ENCODE measurements at places on chromosomes 2 and 18. TPM values are rescaled to one million over a fixed set of nuclear protein-coding genes. Genes with fewer than 3 reads are reported as not detected.
A peak's percentile ranks its signal among the peaks of the same experiment; 100 is the strongest.

GRCh38 chr2:29517413-29517812, 402.2 kb downstream of the CLIP4 start:
- DNase-seq, result no peak

- no peak for DNase-seq
Measured at GRCh38 chr2:105490956-105491355, 92.1 kb upstream of the FHL2 start.

DNA sequence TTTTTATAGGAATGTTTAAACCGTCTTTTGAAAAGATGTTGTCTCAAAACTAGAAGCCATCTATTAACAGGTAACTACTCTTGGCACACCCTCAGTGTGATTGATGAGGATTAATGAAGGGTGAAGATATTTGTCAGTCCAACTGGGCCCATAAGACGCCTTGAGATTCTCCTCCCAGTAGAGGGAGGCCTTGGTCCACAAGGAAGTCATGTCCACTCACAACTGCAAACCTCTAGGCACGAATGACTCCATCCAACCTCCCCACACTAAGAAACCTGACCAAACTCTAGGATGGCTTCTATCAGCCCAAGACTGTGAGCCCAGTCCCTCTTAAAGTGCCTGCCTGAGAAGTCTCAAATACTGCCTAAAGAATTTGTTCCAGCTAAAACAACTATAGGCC, 19.2 kb upstream of the GRP start:
- DNase-seq, result peak; percentile 8

DNA sequence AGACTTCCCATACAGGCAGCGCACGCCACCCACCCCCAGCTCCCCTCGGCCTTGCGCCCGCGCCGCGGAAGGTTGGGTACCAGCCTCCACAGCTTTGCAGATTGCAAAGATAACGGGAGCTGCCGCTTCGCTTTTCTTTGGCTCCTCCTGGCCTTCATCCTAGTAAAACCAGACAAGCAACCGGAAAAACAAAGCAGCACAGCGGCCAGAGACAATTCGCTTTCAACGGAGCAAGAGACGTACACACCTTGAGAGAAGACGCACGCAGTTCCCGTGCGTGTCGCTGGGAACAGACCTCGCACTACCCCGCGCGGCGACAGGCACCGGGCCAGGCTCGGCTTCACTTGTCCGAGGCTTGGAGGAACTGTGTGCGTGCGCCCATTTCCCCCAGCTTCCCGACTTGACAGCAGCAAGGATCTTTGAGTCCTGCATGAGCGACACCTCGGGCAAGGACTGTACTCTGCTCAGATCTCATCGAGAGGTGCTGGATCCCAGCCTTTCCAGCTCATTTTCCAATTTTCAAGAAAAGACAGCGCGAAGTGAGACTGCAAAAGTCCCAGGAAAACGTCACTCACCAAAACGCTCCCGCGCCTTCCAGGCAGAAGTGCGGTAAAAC, 964 bp downstream of the ZBTB7C start:
- no peak for DNase-seq

DNA sequence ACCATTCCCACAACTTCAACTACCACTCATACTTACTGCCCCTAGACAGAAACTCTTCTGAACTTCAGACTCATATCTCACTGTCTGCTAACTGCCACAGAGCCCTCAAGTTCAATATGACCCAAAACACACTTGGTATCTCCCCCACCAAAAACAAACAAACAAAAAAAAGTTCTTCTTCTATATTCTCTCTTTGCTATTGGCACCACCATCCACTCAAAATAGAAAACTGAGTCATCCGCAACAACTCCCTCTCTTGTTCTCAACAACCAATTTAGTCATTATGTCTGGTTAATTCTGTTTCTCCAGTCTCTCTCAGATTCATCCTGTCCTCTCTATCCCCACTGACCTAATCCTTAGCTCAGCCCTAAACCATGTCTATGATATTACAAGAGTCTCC, 7.2 kb upstream of the DCTN1 start:
- peak; percentile 43 for DNase-seq

GRCh38 chr2:55168221-55169154, 63.6 kb downstream of the CLHC1 start:
- peak; percentile 72 for DNase-seq

DNA sequence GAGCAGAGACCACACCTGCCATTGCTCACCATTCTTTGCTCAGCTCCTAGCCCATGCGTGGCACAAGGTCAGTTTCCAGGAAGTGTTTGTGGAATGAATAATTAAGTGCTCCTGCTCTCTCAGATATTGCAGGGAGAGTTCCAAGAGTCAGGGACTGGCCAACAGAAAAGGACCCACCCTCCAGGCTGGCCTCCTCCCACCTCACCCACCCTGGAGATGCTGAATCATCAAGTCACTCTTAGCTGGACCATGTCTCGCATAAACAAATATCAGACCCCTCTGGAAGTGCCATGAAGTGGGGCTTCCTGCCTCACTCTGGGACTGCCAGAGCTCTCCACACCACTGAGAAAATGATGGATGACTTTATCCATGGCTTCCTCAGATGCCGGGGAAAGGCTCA, 256.0 kb downstream of the TNS1 start:
- DNase-seq, result no peak

DNA sequence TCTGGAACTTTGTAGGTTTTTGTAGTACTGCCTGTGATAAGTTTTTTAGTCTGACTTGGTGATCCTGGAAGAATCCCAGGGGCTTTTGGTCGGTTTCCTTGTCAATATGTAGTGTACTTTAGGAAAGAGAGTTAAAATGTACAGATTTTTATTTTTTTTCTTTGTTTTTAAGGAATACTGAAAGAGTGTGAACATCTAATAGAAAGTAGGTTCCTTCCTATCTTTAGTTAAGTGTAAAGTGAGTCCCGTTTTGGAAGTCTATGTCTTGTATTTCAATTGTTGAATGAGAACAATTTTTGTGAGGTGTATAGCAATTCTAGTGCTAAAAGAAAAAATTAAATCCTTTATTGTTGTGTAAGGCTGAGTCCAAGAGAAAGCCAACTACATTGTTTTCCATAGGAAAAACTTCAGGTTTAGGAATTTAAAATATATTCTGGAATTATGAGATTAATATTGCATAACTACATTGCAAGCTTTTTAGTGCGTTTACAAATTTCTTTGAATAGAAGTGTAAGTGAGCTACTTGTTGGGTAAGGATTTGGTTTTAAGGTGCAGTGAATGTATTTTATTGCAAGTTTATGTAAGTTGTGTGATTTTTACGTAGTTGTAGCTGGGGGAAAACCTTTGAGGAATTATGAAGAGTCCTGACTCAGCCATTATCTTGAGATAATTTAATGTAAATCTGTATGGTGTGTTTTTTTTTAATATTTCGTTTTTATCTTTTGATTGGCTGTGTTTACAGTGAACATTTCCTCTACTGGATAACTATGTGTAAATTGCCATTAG, 1.7 kb downstream of the VAPA start:
- DNase-seq, result no peak

DNA sequence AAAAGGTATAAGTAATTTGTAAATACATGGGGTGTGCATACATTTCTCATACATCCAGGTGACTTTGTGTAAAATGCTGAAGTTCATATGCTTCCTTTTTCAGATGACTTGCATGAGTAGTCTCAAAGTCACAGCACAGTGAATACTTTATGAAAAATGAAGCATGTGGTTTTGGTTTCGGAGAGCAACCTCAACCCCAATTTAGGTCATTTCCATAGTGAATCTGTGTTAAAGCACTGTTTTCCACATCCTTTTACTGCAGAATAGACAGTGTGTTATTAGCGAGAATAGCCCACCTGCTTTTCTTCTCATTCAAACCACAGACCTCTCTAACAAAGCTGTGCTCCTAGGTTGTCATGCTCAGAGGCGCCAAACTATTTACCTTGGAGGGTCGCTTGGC, 204.4 kb upstream of the RASGRP3 start:
- peak; percentile 41 for DNase-seq

GRCh38 chr2:46325182-46325928, 28.1 kb downstream of the EPAS1 start:
- peak; percentile 82 for DNase-seq

GRCh38 chr2:17995593-17995992, 117.1 kb downstream of the KCNS3 start:
- peak; percentile 76 for DNase-seq

DNA sequence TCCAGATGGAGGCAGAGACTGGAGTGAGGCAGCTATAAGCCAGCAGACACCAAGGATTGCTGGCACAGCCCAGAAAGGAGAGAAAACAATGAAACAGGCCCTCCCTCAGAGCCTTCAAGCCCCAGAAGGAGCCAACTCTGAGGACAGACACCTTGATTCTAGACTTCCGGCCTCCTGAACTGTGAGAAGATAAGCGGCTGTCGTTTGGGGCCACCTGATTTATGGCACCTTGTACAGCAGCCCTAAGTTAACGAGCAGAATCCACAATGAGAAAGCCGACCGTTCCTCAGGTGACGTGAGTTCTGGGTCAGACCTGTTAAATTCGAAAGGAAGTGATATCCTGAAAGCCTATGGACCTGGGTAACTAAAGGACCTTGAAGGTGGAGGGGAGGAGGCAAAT, 7.3 kb upstream of the CNDP2 start:
- DNase-seq, result no peak

DNA sequence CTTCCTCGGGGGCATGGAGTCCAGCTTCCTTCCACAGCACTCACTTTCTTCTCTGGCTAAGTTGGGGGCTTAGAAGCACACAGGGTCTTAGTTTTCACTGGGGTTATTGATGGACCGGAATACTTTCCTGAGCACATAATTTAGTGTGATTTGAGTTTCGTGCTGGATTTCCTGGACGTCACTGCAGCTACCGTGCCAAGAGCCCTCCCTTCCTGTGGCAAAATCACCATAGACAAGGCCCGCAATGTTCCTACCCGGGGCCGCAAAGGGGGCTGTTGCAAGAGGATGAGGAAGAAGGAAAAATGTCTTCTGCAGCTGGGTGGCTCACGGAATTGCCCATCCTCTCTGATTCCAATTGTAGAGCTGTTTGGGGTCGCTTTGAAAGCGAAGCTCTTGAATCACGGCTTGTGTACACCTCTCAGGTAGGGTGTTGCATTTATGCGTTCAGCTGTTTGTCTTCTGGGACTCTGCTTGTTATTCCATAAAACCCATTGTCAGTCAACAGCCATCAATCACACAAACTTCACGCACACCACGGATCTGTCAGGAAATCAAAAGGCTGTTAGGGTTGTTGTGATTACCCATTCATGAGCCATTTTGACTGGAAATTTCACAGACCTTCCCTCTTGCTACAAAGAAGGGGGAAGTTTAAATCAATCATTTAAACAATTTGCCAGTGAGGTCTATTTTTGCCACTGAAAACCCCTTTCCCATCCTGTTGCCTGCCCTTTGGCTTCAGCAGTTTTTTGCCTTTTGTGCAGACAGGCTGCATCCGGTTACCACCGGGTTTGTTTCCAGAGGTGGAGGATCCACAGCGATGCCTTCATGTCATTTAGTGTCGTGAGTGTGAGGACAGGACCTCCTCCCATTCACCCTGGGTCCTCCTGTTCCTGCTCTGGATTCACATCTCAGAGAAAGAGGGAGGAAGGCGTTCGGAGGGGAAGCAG, 36.0 kb downstream of the SMIM21 start:
- no peak for DNase-seq

- no peak for DNase-seq
Measured at GRCh38 chr2:95393901-95394300, 8.6 kb upstream of the FAHD2A start.

Gene UGT1A4
- not detected for total RNA-seq

Gene SERPINB11
- not detected for total RNA-seq

Gene DSG1
- not detected for total RNA-seq

Gene MC2R
- total RNA-seq, result not detected

Gene ONECUT2
- total RNA-seq, result 0.12 TPM

All from RPMI7951 (cell line).